ENCODE measurements at places on chromosomes 12 and 14.

- DNase-seq: no peak
These were observed 28.0 kb upstream of the PTCSC3 start for GRCh38 chr14:36204461-36205073.

GRCh38 chr12:120394483-120395367 lies 25.8 kb upstream of the MSI1 start:
- DNase-seq: no peak

DNA sequence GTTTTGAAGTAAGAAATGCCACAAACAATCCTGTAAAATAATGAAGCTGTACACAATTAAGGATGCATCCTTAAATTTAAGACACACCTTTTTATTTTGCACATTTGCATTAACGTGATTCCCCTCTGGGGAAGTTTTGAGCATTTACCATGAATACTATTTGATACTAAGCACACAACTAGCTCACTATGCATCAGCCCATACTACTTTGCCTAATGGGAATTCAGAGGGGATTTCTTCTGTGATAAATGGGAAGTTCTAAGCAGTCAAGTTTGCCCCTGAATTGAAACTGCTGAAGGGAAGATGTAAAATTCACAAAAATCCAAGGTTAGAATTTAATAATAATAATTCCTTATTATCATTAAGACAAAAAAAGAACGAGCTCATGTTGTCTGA lies 27.4 kb downstream of the SINHCAF start:
- DNase-seq: no peak

DNA sequence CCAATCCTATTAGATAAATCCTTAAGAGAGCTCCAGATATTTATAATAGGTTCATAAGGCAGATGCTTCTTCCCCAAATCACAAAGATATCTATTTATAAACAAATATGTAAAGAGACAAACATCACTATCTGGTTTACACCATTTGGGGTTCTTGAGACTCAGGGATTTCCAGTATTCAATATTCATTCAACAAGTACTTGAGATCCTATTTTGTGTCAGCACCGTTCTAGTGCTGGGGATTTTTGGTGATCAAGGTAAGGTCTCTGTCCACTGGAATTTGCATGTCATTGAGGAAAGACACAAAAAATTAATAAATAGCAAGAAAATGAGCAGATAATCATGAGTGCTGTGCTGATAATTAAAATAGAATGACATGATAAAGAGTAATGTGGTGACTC lies 222.7 kb upstream of the FOXN3 start:
- DNase-seq: no peak

DNA sequence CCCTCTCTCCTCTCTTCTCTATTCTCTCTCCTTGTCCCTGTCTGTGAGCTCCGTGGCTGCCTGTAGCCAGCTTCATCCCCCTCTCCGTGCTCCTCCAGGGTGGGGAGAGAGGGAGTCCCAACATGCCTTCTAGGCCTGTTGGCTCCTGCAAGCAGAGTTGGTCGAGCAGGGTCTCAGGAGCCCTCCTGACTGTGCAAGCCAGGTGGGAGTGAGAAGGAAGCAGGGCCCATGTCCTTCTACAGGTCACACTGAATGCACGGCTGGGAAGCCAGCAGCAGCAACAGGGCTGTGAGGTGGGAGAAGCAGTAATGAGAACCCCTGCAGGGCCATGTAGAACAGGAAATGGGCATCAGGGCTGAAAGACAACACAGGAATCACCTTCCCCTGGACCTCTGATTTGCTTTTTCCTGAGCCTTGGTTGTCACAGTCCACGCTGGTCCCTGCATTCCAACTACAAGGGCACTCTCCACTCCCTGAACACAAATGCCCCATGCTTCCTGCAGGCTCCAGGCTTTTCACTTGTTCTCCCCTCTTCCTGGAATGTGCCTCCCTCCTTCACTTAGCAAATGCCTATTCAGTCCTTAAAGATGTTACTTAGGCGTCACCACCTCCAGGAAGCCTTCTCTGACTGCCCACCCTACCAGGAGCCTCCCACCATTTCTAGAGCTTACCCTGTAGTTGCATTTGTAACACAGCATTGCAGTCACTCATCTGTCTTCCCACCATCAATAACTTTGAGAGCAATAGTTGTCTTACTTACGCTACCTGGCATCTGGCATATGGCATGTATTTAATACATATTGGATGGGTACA lies 51.2 kb downstream of the TSPAN11 start:
- DNase-seq: no peak

DNA sequence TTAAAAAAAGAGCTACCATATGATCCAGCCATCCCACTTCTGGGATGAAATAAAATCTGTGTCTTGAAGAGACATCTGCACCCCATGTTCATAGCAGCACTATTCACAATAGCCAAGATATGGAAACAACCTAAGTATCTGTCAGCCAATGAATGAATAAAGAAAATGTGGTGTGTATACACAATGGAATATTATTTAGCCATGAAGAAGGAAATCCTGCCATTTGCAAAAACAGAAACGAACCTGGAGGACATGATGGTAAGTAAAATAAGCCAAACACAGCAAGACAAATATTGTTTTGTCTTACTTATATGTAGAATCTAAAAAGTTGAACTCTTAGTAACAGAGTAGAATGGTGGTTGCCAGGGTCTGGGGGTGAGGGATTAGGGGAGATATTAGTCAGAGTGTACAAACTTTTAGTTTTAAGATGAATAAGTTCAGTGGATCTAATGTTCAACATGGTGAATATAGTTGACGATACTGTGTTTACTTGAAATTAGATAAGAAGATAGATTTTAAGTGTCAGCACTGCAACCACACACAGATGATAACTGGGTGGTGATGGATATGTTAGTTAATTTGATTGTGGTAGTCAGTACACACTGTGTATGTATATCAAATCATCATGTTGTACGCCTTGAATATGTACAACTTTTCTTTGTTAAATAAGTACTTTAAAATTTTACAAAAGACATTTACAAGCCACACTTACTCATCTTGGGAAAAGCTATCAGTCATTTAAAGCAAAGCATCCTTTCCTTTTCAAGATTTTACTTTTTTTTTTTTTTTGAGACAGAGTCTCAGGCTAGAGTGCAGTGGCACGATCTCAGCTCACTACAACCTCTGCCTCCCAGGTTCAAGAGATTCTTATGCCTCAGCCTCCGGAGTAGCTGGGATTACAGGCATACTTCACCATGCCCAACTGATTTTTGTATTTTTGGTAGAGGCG lies 89.9 kb downstream of the BICD1 start:
- no peak for DNase-seq

GRCh38 chr12:47803191-47803875 lies 16.4 kb downstream of the HDAC7 start:
- DNase-seq: no peak

DNA sequence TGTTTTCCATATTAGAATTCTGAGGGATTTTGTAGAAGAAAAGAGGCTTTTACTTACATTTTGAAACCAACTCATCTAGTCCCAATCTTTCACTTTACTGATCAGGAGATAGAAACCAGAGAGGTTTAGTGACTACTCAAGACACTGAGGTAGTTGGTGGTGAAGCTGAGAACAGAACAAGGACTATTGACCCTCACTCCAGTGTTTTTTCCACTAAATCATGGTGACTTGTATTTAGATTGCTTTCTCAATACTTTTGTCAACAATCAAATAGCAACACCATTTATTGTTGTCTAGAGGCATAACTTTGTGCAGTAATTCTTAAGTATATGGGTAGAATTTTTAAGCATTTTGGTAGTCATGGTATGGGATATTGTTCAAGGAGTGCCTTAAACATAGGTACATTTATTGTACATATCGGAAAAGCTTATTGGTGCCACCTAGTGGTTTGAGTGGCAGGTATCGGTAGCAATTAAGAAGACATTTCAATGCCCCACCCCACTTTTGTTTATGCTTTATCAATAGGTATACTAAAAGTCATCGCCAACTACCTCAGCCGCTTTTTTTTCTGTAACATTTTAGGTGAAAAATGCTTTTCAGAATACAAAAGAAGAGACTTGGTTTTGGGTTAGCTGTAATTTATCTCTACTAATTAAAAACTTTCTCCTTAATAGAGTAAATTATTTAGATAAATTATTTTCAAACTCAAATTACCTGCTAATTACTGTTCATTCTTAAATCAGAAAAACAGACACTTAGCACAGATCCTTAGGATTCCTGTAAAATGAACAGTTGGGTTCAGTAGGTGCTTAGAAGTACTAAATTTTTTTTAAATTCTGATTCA lies 47.3 kb upstream of the PAWR start:
- peak; percentile 69 for DNase-seq

DNA sequence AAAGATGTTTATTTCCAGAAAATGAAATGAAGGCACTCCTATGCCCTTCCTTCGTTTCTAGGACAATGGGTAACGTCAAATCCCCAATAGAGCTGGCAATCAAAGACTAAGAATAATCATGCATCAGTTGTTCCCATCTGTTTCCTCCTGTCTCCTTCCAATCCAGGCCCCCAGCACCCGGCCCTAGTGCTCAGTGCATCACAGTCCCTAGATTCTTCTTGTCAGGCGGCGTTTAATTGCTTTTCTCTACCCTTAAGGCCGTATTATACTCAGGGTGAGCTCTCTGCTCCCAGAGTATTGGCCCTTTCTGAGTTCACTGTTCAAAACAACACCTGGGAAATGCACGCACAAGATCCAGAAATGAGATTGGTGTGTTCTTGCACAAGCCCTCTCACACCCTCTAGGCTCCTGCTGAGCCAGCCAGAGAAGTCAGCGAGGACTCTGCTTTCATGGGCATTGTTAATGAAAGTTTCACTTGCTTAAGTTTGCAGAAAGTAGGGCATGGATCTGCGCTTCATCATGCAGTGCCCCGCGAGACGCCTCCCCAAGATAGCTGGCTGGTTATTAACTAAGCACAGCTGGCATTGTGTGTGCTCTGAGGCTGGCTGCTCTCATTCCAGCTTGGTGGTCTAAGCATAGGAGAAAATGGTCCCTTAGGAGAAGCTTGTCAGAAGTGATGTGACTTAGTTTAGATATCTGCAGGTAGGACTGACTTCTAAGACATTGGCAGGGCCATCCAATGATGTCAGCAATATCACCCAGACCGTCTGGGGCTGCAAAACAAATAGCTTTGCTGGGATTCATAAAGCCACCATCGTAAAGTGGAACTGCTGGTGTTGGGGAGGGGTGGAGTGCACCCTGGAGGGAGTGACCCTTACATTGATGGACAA lies 28.7 kb downstream of the CRACR2A start:
- no peak for DNase-seq

- DNase-seq: peak; percentile 17
These were observed 35.8 kb upstream of the LTBP2 start for GRCh38 chr14:74647678-74648461.

- DNase-seq: no peak
These were observed 24.2 kb downstream of the ISCA2 start for GRCh38 chr14:74517731-74518130.

GRCh38 chr12:79156846-79157463 lies 292.4 kb downstream of the SYT1 start:
- DNase-seq: no peak

- DNase-seq: no peak
These were observed 1.8 kb downstream of the LYSET start for GRCh38 chr14:93186956-93187355.

DNA sequence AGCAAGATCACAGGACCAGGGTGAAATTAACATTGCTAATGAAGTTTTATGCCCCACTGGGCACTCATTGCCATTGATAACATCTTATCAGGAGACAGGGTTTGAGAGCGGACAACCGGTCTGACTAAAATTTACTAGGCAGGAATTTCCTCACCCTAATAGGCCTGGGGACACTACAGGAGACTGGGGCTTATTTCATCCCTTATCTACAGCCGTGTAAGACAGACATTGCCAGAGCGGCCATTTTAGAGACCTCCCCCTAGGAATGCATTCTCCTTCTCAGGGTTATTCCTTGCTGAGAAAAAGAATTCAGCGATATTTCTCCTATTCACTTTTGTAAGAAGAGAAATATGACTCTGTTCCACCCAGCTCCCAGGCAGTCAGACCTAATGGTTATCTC lies 8.3 kb downstream of the OR4K17 start:
- DNase-seq: no peak

DNA sequence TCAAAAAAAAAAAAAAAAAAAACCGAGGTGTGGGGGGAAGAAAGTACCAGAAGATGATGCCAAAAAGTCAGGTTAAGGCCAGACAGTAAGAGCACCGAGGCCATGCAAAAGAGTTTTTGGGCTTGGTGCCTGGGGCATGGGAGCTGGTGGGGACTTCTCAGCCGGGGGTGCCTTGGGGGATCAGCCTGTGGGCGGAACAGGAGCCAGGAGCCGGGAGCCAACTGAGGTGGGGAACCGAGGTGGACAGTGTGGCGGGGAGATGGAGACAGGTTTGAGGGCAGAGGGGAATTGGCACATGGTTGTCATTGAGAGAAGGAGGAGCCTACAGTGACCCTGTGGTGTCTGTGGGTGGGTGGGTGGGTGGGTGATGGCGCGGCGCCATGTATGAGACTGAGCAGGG lies 33.2 kb downstream of the TSPAN11 start:
- DNase-seq: no peak

- DNase-seq: peak; percentile 65
These were observed 255.0 kb downstream of the NAV3 start for GRCh38 chr12:78085542-78086182.

DNA sequence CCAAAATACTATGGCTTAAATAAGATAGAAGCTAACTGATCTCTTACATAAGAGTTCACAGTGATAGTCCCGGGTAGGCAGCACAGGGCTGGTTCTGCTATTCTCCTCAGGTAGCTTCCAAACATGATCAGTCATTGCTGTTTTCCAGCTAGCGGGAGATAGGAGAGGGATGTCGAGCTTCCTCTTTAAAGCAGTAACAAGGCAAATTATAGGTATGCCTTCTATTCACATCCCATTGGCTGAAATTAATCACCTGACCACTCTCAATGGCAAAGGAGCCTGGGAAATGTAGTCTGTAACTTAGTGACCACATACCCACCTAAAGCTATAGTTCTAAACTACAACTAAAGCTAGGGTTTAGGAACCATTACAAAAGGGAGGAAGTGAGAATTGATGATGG lies 34.5 kb upstream of the VRK1 start:
- peak; percentile 61 for DNase-seq

DNA sequence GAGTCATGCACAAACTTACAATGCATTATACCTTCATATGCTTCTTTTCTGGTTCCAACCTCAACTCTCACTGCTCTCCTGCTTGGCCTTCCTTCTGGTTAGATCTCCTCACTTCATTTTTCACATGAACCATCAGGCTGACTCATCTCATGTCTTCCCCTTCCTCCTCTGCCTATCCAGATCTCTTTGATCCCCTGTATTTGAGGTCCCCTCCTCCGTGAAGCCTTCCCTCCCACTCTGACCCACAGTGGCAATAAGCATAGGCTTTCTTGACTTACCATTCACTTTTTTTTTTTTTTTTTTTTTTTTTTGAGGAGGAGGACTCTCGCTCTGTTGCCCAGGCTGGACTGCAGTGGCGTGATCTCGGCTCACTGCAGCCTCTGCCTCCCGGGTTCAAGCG lies 14.7 kb upstream of the ASIC1 start:
- DNase-seq: no peak

DNA sequence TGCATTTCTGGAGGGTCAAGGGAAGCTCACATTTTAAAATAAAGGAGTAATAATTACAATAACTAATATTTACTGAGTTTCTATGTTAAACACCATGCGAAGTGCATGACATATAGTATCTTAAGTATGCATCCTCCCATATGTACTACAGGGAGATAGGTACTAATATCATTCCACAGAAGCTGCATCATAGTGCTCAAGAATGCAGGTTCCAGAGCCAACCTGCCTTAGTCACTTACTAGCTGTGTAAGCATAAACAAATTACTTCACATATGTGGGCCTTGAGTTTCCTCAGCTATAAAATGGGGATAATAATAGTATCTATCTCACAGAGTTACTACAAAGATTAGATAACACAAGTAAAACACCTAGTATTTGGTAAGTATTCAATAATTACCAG lies 18.3 kb downstream of the ARMH4 start:
- DNase-seq: peak; percentile 76

All from EL (cell line).